ENCODE measurements at places on chromosomes 6 and 20.

DNA sequence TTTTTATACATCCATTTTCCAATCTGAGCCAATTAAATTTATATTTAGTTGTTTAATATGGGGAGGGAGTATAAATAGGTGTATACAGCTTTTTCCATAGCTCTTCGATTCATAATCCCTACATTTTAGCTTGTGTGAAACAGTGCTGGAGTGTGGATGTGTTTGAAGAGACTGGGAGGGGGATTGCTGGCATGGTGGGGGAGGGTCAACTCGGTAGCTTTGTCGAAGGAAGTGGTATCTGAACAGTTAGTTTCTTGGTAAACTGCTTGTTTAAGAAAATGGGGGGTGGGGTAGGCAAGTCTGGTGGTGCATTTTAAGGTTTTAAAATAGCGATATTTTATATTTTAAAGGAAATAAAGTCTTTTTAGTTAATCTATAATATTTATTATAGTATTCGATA lies 1.4 kb upstream of the LIN28B start:
- no peak for DNase-seq

DNA sequence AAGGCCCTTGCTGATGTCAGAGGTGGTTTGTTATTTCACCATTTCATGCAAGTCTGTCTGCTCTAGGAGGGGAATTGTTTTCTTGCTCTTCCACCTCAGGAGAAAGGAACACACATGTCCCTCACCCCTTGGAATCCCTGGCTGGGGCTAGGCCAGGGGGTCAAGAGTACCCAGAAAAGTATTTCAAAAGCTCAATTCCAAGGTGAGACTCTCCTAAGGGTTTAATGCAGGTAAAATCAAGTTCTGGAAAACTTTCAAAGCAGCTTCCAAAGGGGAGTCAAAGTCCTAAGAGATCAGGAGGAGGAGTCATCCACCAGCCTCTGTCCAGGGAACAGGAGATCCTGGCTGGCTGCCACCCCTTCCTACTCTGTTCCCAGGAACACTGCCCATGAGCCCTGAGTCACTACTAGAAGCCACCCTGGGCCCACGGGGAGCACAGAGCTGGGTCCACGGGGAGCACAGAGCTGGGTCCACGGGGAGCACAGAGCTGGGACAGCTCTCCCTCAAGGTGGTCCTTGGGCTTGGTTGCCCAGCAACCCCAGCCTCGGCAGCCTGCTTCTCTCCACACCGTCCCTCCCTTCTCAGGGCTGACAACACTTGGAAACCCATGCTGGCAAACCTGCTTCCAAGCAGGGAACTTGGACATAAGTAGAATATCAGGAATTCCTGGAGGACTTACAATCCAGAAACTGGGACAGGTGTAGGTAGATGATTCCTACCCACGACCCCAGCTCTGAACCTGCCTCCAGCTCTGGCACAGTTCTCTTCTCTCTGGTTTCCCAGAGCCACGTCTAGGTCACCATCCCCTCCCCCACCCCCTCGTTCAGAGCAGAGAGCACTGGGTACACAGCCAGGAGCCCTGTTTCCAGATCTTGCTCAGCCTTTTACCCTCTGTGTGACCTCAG lies 35.3 kb upstream of the CDKN1A start:
- no peak for DNase-seq

- DNase-seq, result no peak
Measured at GRCh38 chr20:46894579-46894958, at the start of gene EYA2. EYA2 (plus strand) TSS chr20:46894843; CDS start chr20:46990011, 95,168 bp downstream.

GRCh38 chr6:99605074-99605734 lies 1.4 kb upstream of the PRDM13 start:
- DNase-seq, result no peak

GRCh38 chr6:26175428-26176181 lies 88.4 kb downstream of the HFE start:
- DNase-seq, result no peak

- DNase-seq, result no peak
Measured at GRCh38 chr6:127843582-127843981, 57.3 kb downstream of the THEMIS start.

DNA sequence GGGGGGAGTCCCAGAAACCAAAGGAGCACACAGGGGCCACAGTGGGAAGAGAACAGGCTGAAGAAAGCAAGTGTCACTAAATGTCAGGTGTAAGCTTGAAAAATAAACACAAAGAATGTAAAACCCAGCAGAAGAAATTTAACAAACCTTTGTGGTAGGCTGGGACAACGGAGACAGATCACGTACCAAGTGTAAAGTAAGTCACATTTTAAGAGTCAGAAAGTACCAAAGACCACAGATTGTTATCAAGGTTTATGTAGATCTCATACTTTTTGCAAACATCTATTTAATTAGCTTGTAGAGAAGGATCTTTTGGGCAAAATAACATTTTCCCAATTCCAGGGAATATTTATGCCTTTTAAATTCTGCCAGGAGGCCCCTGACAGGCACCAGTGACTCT lies 1.6 kb downstream of the CLIC5 start:
- DNase-seq, result no peak

GRCh38 chr6:117513778-117514365 lies 31.4 kb downstream of the DCBLD1 start:
- no peak for DNase-seq

GRCh38 chr6:14317387-14317970 lies 199.9 kb downstream of the CD83 start:
- DNase-seq, result no peak

GRCh38 chr6:36834576-36835341 lies 4.5 kb downstream of the CPNE5 start:
- DNase-seq, result no peak

- no peak for DNase-seq
Measured at GRCh38 chr6:39367700-39368099, 45.2 kb upstream of the KCNK16 start.

GRCh38 chr6:36855750-36856149 lies 16.5 kb upstream of the CPNE5 start:
- no peak for DNase-seq

- peak; percentile 32 for DNase-seq
Measured at GRCh38 chr6:30219244-30219643, 6.0 kb upstream of the TRIM26 start.

DNA sequence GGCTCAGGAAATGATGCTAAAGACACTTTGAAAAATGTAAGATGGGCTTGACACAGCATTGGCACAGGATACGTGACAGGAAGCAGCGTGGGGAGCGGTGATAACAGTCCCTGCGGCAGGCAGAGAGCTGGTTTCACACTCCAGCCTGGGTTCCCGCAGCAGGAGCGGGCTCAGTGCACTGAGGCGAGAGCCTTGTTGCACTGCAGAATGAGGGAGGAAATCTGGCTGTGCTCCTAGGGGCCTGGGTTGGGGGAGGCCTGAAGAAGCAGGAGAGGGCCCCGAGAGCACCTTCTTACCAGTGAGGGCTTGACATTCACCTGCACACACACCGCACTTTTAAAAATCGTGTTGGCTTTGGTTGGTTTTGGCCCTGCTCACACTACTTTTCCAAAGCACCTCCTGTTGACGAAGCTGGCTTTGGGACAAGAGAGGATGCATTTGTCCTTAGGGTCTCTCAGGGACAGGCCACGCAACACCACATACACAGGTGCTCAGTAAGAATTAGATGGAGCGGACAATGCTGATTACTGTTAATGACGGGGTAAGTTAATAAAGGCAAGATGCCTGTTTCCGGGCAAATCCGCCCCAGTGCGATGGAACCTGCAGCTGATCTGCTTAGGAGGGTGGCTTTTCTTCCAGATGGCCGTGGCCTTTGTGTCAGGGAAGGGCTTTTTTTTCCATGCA lies 49.4 kb upstream of the ARMC2 start:
- DNase-seq, result peak; percentile 42

- no peak for DNase-seq
Measured at GRCh38 chr6:92767101-92767500, 652.3 kb downstream of the EPHA7 start.

- DNase-seq, result no peak
Measured at GRCh38 chr6:153401751-153402150, 270.7 kb upstream of the RGS17 start.

- DNase-seq, result no peak
Measured at GRCh38 chr6:156703719-156704118, 73.5 kb upstream of the ARID1B start.

DNA sequence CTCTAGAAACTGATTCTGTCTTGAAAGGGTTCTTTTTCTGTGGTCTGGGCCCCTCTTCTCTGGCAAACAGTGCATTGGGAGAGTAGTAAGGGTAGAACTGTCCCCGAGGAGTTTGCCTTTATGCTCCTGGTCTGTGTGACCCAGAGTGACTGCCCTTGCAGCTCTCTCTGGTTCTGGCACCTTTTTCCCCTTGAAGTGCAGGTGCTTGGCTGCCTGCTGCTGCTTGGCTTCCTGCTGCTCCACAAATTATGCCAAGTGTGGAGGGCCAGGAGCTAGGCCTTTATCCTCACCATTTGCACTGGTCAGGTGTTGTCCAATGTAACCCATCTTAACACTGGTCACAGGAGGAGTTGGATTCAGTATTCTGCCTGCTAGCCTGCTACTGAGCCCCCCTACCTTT lies 11.2 kb downstream of the KIZ start:
- DNase-seq, result no peak

GRCh38 chr20:12058216-12058615 lies 140.5 kb downstream of the BTBD3 start:
- no peak for DNase-seq

- DNase-seq, result no peak
Measured at GRCh38 chr6:46628976-46629375, 23.6 kb downstream of the CYP39A1 start.

DNA sequence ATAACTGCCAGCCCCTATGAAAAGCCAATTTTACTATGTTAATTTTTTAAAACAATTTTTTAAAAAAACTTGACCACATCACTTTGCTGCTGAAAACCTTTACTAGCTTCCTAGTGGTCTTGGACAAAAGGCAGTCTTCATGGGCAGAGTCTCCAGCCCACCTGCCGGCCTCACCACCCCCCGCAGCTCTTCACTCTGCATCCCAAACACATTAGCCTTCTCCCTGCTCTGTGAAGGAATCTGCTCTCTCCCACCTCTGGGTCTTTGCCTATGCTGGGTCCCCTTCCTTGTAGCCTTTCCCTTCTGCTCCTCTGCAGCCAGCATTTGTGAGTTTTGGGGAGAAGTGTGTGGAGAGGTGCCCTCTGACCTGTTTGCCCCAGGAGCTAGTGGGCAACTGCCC lies 170.7 kb upstream of the MLN start:
- DNase-seq, result no peak

GRCh38 chr6:11604215-11604614 lies 66.7 kb downstream of the TMEM170B start:
- DNase-seq, result no peak

GRCh38 chr6:56227071-56227879 lies 20.1 kb downstream of the COL21A1 start:
- DNase-seq, result no peak

DNA sequence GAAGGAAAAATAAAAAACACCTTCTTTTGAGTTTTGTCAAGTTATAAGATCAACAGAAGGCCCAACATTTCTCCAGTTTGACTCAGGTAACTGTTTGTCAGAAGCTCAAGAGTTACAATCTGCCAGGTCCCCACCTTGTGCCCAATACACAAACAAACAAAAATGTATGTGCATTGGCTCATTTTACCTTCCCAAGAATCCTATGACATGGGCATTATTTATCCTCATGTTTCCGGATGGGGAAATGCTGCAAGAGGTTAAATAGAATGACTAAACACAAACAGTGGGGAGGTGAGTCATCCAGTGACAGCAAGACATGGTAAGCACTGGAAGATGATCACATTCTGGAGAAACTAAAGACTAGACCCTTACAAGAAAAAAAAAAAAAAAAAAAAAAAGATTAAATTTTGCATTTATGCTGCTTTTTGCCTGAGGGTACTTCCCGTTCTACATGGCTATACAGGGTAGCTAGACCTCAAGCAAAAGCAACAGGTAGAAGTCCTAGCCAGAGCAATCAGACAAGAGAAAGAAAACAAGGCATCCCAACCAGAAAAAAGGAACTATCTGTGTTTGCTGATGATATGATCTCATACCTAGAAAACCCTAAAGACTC lies 23.6 kb upstream of the ANKRD60 start:
- DNase-seq, result no peak

GRCh38 chr20:2626853-2627541 lies 25.4 kb upstream of the NOP56 start:
- no peak for DNase-seq

DNA sequence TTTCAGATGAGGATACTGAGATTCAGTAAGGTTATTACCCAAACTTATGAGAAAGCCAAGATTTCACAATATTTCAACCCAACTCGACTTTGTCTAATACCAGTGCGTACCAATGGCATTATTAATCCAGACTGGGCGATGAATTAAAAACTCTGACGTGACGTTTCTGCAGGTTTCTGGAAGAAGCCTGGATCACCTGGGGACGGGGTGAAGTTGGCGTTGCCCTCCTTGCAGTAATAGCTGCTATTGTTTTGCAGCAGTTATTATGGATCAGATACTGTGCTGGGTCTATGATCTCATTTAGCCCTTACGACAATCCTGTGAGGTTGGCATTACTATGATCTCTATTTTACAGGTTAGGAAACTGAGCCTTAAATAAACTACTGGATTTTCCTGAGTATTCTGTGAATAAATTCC lies 569 bp upstream of the CDC5L start:
- no peak for DNase-seq

- DNase-seq, result peak; percentile 23
Measured at GRCh38 chr6:169589293-169589692, 112.5 kb downstream of the WDR27 start.

DNA sequence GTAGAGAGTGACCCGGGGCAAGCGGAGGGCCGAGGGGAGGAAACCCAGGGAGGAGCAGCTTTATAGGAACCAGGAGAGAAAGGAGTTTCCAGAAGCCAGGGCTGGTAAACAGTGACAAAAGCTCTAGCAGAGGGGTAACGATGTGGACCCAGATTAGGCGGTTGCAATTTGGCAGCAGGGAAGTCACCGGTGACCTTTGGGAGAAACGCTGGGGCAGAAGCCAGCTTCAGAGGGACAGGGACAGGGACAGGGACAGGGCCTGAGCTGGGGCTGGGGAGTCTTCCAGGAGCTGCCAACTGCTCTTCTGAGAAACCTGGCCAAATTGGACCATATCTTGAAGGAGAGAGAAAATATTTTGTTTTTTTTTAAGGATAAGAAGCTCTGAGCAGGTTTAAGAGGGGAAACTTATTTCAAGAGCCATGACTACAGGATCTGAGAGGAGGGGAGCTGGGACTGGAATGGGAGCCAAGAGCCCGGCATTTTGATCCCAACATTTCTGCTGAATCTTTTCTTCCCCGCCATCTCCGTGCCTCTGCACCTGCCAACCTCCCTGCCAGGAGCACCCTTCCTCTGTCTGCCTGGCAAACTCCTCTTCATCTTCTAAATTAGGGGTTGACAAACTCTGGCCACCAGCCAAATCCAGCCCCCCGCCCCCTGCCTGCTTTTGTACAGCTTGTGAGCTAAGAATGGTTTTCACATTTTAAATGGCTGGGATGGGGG lies 22.6 kb upstream of the PREX1 start:
- no peak for DNase-seq
